Thoracic aorta (tissue), 2 donors: ENCODE measurements at places on chromosomes 3 and 15. TPM values are rescaled to one million over a fixed set of nuclear protein-coding genes. Genes with fewer than 3 reads are reported as not detected.

- DNase-seq = no peak
- peaks cover 11% of the 10 kb centered on the region for H3K4me1 ChIP-seq
- H3K36me3 ChIP-seq = no peaks in the 10 kb centered on the region
- no peak overlapping the region for H3K27ac ChIP-seq
Measured at GRCh38 chr3:73685061-73685460, 60.3 kb upstream of the PDZRN3 start.

DNA sequence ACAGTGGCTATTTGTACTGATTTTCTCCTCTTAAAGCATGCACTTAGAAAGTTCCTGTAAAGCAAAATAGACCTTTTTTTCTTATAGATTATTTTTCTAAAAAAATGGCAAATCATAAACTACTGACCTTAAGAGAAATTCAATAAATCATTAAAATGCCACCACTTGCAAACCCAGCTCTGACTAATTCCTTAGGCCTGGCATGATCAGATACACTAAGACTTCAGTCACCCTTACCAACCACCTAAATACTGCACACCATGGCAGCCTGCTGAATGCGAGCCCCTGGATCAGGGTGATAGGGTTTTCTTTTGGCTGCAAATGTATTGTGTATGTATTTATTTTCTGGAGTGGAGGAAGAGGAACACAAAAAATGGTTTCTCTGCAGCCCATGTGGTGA lies 370.6 kb upstream of the TBL1XR1 start:
- no peaks in the 10 kb centered on the region for H3K4me1 ChIP-seq
- H3K27me3 ChIP-seq = no peaks in the 10 kb centered on the region
- no peaks in the 10 kb centered on the region for H3K36me3 ChIP-seq

DNA sequence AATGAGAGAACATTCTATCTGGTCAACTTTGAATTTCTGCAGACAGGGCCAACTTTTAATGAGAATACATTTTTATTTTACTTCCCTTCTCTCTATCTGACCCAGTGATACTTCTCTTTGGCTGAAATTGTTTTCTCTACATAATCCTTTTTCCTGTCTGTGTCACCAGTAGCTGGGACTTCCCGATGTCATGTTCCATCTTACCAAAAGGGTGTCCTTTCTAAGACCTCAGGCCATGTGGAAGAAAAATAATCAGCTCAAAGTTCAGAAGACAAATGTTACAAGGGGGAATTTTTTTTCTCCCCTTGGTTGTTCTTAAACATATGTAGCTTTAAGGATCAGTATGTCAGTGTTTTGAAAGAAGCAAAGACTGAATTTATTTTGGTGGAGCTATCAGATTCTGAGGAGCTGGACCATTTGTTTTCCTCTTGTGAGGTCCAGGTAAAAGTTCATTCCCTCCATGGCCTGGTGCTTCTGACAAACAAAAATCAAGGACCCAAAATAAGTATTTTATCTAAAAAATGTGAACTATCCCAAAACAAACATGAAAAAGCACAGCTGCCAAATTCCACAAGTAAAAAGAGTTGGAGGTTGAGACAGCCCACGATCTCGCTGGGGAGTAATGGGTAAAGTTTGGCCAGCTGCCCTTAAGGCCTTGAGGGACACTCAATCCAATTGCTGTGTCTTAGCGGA lies 859.4 kb upstream of the NR2F2 start:
- DNase-seq = no peak
- H3K4me1 ChIP-seq = peaks cover 27% of the 10 kb centered on the region
- H3K4me3 ChIP-seq = peak overlapping the region; percentile 10
- no peaks in the 10 kb centered on the region for H3K36me3 ChIP-seq
- H3K27ac ChIP-seq = peak overlapping the region; percentile 75

GRCh38 chr15:93321881-93322282 lies 232.9 kb upstream of the RGMA start:
- H3K27ac ChIP-seq = no peak overlapping the region
- no peaks in the 10 kb centered on the region for H3K4me1 ChIP-seq
- H3K27me3 ChIP-seq = no peaks in the 10 kb centered on the region
- no peak overlapping the region for H3K4me3 ChIP-seq
- H3K36me3 ChIP-seq = no peaks in the 10 kb centered on the region

DNA sequence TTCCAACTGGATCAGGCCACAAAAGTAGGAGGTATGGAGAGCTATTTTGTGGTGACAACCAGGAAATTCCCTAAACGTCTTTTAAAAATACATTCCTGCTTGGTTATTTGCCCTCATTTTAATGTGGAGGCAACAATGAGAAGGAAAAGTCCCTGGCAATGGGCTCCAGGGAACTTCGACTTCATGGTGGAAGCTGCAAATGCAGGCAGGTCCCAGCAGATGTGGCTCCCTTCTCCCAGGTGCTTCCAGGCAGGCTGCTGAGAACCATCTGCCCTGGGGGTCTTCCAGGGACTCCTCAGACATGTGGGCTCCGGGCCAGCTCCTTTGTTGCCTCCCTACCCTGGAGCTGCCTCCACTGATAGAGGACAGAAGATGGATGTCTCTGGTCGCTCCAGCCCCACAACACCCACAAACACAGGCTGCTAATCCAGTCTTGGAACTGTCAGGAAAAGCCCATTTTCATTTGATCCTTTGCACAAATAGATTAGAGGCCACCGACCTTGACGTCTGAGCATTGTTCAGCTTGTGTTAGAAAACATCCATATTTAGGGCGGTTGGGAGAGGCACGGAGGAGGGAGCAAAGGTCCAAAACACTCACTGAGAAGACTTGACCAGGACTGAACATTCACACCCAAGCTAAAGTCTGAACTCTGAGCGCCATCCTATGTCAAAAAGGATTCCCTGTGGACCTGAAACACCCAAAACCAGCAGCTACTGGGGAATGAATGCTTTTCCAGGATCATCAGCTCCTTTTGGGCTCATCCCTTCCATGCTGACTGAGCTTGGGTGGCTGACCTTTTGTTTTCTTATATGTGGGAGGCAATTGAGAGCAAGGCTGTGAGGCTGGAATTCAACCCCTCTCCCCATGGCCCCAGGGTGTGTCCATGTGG lies 30.2 kb upstream of the SLCO2A1 start:
- H3K4me3 ChIP-seq = no peak overlapping the region
- no peak for DNase-seq
- no peak overlapping the region for H3K27ac ChIP-seq

GRCh38 chr3:108595321-108595720 lies 5.8 kb downstream of the DZIP3 start:
- no peak for DNase-seq
- H3K4me1 ChIP-seq = peaks cover 6% of the 10 kb centered on the region
- no peak overlapping the region for H3K27ac ChIP-seq

DNA sequence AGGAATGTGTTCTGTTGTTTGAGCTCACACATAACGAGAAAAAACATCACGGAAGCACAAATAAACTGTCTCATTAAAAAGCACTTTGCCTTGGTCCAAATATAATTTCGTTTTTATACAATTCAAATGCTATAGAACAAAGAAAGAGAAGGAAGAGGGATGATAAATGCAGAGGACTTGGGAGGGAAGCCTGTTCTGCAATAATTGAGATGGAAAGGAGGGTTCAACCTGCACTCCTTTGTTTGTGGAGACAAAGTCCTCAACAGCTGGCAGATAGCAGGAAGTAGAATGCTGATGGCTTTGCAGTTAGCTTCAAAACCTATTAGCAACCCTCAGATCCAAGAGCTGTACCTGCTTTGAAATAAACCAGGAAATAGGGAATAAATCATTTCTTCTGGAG lies 1010.8 kb downstream of the FHIT start:
- H3K27me3 ChIP-seq = no peaks in the 10 kb centered on the region
- no peaks in the 10 kb centered on the region for H3K36me3 ChIP-seq
- H3K4me3 ChIP-seq = no peak overlapping the region
- DNase-seq = no peak

DNA sequence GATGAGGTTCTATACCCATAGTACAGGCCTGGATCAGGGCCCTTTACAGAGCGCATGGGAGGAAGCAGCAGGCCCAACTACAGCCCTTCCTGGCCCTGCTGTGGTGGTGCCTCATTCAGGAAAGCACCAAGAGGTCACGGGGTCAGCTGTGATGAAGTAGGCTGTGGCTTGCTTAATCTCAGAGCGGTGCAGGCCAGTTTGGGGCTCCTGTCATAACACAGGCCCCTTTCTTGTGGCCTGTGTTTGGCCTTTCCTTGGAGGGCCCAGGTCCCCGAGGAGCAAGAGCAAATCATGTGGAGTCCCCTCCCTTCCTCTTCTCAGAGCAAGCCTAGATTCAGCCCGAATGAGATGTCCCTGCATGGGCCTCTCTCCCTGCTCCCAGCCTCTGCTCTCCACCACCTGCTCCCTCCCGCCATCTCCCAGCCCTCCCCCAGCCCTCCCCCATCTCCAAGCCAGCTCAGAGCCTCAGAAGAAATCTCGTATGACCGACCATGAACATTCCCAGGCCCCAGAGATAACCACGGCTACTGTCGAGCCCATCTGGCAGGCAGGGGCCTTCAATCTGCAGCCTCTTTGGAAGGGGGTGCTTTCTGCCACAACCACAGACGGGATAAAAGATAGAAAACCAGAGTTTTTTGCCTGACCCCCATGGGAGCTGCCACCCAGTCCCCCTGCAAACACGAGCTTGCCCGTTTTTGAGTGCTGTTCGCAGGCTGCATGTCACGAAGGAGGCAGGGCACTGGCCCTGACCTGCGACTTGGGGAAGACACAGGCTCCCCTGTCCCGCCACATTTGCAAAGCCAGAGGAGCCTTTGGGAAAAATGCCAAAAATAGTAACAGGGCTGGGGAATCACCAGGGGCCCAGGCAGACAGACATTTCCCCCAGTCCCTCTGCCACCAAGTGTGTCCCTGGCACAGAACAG lies 32.3 kb upstream of the DUSP7 start:
- H3K27ac ChIP-seq = peak overlapping the region; percentile 93
- H3K4me3 ChIP-seq = no peak overlapping the region
- H3K36me3 ChIP-seq = no peaks in the 10 kb centered on the region
- DNase-seq = no peak
- H3K27me3 ChIP-seq = no peaks in the 10 kb centered on the region

- no peaks in the 10 kb centered on the region for H3K36me3 ChIP-seq
- no peaks in the 10 kb centered on the region for H3K4me1 ChIP-seq
- no peaks in the 10 kb centered on the region for H3K27me3 ChIP-seq
- H3K4me3 ChIP-seq = no peak overlapping the region
- no peak overlapping the region for H3K27ac ChIP-seq
- no peak for DNase-seq
Measured at GRCh38 chr3:87727783-87728182, 331.0 kb downstream of the CGGBP1 start.

DNA sequence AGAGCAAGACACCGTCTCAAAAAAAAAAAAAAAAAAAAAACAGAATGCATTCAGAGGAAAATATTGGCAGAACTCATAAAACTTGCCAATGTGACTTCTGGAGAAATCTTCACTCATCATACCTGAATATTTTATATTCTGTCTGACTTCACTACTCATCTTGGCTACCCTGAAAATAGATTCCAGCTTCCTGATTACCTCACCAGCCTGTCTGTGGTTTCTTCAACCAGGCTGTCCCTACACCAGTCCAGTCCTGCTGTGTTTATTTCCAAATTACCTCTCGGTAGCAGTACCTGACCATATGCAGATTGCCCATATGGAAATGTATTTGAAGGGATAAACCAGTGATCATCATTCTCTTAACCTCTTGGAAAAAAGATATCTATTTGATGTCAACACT lies 9.3 kb upstream of the P3H2 start:
- DNase-seq = no peak
- peaks cover 33% of the 10 kb centered on the region for H3K4me1 ChIP-seq
- no peaks in the 10 kb centered on the region for H3K27me3 ChIP-seq
- no peaks in the 10 kb centered on the region for H3K36me3 ChIP-seq
- H3K4me3 ChIP-seq = no peak overlapping the region

DNA sequence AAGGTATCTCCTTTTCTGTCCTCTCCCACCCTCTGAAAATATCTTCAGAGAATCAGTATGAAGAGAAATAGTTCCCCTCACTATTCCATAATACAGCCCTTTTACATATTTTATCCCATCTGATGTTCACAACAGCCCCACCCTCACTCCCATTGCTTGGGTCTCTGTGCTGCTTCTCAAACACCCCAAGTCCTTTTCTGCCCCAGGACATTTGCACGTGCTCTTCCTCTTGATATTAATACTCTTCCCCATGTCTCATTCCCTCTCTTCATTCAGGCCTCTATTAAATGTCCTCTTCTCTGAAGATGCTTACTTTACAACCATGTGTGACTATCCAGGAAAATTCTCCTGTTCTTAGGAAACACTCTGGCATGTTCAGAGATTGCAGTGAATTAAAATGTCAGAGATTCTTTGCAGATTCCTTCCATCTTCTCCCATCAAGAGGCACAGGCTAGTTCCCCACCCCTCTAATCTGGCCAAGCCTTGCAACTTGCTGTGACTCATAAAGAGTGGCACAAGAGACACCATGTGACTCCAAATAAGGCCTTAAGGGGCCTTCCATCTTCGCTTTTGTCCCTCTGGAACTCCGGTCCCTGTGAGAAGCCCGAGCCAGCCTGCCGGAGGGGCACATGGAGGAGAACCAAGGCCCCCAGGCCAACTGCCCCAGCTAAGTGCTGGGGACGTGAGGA lies 128.5 kb downstream of the CHSY1 start:
- H3K27me3 ChIP-seq = no peaks in the 10 kb centered on the region
- H3K36me3 ChIP-seq = no peaks in the 10 kb centered on the region
- H3K4me1 ChIP-seq = peaks cover 58% of the 10 kb centered on the region
- H3K4me3 ChIP-seq = no peak overlapping the region
- peak overlapping the region; percentile 7 for H3K27ac ChIP-seq

The ACKR4 gene
- 7.3 TPM for total RNA-seq

The TJP1 gene
- 146 TPM for total RNA-seq

The NOX5 gene
- total RNA-seq = 0.54 TPM
